ENCODE measurements at places on chromosomes 7 and 10. TPM values are rescaled to one million over a fixed set of nuclear protein-coding genes. Genes with fewer than 3 reads are reported as not detected.

DNA sequence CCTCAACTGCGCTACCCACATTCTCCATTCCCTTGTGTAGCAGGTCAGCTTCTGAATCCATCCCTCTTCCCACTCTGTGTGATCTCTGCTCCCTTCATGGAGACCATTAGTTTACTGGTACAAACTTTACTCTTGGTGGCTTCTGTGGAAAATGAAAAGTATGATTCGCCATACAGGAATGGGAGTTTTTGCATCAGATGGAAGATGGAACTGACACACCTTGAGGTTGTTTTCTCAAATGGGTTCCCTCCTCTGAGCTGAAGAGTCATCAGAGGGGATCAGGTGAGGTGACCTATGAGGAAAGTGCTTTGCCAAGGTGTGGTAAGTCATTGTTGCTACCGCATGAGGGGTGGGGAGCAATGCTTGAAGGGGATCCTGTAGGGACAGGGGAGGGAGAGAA lies 266.8 kb downstream of the INHBA start:
- no peak for DNase-seq

DNA sequence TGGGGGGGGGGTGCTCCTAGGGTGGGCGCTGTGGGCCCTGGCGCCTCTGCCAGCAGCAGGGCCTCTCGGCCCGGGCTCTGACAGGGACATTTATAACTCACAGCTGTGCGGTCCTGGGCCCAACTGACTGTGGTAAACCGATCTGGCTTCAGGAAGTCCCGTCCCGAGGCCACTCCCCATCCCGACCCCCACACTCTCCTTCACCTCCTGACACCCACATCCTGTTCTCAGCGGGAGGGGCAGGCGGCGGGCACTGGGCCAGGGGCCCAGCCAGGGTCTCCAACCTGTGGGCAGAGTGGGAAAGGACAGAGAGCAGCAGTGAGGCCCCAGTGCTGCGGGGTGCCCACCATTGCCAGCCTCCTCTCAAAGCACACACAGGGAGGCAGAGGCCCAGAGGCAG lies 69.1 kb downstream of the ZMIZ1 start:
- DNase-seq, result no peak

DNA sequence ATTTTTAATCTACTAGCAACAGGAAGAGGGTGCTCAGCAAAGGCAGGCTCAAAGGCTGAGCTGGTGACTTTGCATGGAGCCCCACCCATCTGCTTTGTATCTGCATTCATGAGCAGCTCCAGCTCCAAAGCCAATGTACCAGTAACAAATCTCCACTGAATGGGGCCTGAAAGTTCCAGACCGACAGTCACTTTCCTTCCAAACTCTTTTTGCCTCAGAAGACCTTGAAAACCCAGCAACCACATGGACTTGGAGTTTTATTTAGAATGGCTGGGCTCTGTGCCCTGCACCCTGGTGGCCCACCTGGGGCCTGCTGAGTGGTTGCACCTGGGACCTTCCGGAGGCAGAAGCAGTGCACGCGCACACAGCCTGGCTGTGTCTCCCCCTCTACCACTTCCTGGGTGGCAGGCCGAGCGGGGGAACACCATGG lies 195.0 kb upstream of the PLXNA4 start:
- DNase-seq, result no peak

DNA sequence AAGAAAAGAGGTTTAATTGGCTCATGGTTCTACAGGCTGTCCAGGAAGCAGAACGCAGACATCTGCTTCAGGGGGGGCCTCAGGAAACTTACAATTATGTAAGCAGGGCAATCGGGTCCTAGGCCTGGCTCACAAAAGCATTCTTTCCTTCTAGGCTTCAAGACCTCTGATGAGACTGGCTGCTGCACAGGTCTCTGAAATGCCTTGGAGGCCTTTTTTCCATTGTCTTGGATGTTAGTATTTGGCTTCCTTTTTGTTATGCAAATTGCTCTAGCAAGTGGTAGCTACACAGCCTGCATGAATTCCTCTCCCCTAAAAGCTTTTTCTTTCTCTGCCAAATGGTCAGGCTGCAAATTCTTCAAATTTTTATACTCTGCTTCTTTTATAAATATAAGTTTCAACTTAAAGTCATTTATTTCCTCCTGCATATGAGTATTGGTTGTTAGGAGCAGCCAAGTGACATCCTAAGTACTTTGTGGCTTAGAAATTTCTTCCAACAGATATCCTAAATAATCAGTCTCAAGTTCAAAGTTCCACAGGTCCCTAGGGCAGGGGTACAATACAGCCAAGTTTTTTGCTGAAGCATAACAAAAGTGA lies 83.1 kb upstream of the SEMA3A start:
- DNase-seq, result no peak

The NPC1L1 gene
- total RNA-seq, result not detected

The RSBN1L gene
- 16.7 TPM for total RNA-seq

The MRC1 gene
- total RNA-seq, result 301 TPM
